ENCODE measurements at places on chromosomes 13 and 19.

DNA sequence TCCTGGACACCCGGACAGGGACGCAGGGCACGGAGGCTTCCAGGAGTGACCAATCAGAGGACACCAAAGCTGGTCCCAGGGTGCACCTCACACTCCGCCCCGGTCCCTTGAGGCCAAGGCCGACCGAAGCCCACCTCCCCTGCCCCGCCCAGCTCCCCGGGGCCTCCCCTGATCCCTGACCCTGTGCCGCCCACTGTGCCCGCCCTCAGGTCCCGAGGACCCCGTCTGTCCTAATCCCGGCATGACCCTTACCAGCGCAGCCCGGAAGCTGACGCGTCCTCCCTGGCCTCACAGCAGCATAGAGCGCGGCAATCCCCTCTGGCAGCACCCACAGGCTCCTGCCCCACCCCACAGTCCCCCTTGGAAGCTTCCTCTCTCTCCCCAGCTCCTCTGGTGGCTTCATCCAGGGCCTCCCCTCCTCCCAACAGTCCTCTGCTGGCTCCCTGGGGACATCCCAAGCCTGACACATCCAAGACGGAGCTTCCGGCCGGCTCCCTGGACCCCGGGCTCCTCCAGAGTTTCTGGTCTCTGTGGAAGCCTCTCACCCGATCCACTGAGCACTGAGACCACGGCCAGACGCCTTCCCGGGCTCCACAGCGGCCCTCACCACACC is 7.4 kb upstream of the CDC34 start:
- DNase-seq = no peak

DNA sequence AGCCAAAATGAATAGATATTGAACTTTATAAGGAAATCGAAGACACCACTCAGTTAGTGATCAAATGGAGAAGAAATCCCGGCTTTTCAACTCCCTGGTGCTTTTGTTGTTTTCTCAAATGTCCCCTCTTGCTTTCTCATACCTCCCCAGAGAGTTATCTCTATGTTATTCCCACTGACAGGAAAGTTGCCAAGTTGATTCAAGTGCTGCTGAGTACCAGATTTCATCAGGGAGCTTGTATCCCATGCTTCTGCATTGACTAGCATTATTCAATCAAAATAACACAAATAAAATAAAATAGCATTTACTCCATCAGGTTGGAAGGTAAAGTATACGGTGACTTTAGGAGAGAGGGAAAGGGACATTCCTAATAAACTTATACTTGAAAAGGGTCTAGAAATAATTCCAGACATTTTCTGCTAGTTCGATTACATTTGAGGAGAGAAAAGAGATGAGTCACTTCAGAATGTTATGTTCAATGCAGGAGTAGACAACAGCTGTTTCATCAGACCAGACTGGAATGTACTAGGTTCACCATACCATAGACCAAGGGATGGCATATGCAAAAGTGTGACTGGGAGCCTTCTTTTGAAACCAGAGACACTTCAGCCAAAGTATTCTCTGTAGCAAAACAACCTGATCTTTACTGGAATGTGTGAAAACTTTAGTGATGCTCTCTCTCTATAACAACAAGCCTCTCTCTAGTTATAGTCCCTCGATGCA is 397.8 kb downstream of the FGF14 start:
- DNase-seq = no peak

- no peak for DNase-seq
Measured at GRCh38 chr19:44708940-44709339, 10.0 kb downstream of the CEACAM16 start.

- peak; percentile 54 for DNase-seq
Measured at GRCh38 chr19:16338470-16339360, 14.1 kb downstream of the KLF2 start.

DNA sequence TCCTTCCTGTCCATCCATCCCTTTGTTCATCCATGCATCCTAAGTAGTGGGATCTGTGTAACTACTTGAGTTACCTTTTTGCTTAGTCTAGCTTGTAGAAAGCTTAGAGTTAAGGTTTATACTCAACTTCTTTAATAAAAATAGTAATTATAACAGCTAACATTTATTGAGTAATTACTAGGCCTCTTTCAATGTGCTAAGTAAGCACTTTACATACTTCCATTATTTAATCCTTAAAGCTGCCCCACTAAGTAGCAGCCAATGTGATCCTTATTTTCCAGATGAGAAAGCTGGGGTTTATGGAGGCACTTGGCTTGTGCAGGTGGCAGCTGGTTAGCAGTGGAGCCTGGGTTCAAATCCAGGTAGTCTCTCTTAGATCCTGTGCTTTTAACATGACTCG is 182.9 kb downstream of the FGF9 start:
- no peak for DNase-seq

- DNase-seq = no peak
Measured at GRCh38 chr13:111482806-111483620, 162.6 kb downstream of the TEX29 start.

DNA sequence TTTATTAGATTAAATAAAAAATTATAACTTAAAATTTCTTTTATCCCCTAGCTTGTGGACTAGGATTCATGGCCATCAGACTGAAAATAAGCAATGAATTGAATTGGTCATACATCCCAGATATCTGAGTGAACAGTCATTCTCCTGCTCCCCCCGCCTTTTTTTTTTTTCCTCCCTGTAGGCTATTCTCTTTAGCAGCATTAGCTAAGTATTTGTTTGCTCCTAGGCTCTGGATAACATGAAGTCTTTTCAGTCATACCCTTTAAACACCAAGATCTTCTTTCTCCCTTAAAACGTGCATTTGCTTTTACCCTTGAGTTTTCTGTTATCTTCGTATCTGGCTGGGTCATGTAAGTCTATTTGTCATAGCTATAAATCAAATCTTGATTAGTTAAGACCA is 866.7 kb upstream of the SPRY2 start:
- no peak for DNase-seq

- DNase-seq = no peak
Measured at GRCh38 chr13:26053418-26053980, 1.7 kb upstream of the SHISA2 start.

GRCh38 chr19:646779-647565 is 7.3 kb downstream of the FGF22 start:
- no peak for DNase-seq

- peak; percentile 20 for DNase-seq
Measured at GRCh38 chr19:56253737-56254136, 18.8 kb upstream of the EDDM13 start.

GRCh38 chr13:31330236-31330635 is 130.5 kb downstream of the B3GLCT start:
- DNase-seq = no peak

GRCh38 chr13:90008707-90009149 is 1338.8 kb upstream of the MIR17HG start:
- DNase-seq = no peak

DNA sequence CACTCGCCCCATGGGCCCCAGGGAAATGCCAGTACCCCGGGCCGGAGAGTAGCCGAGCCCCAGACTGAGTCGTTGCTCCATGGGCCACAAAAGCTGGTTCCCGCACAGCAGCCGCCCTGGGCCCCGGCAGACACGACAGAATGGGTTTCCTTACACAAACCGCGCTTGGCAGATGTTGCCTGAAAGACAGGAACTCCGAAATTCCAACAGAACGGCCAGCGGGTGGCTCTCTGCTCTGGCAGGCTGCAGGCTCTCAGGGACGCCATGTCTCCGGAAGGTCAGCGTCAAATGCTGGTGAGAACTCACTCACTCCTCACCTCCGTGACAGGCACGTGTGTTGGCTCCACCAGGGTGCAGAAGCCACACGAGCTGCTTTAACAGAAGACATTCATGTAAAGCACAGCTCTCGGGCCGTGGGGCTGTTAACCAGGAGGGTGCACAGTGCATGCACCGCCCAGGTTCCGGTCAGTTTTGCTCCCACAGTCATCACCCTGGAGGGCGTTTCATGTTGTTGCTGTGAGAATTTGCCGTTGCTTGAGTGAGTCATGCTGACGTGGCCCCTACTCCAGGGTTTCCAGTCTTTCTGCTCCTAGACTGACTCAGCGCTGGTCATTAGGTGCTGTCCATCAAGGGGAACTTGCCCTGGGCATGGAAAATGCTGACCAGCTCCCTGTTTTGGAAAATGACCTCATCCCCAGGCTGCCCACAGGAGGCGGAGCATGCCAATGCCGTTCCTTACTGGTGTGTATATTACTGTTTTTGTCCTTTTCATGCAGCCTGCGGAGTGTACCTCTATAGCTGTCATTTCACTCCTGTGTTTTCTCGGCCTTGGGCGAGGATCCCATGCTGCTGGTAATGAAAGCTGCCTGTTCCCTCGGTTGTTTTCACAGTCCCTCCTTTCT is 44.8 kb downstream of the ANKRD10 start:
- no peak for DNase-seq

GRCh38 chr13:106042996-106043581 is 492.4 kb downstream of the EFNB2 start:
- no peak for DNase-seq

DNA sequence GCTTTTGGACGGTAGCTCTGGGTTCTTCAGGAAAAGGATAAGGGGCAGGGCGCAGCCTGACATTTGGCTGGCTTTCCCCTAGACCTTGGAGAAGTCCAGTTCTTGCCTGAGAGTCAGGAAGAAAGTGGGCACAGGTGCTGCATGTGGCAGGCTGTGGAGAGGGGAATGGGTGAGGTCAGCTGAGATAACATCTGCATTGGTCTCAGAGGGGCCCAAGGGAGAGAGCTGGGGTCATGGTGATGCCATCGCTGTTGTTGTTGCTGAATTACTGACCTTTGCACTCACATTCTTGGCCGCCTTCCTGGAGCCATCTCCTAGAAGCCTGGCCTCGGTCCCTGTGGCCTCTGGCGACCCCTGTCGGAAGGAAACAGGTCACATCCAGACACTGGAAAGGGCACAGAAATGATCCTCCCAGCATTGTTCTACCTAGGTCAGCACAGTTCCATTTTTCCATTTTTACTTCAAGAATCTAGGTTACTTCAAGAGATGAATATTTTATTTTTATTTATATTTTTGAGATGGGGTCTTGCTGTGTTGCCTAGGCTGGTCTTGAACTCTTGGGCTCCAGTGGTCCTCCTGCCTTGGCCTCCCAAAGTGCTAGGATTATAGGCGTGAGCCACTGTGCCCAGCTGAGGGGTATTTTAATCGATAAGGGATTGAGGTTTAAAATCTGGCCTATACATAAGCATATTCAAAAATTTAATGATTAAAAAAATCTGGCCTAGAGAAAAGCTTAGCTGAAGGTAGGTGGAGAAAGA is 6.5 kb upstream of the LIPE start:
- peak; percentile 68 for DNase-seq

DNA sequence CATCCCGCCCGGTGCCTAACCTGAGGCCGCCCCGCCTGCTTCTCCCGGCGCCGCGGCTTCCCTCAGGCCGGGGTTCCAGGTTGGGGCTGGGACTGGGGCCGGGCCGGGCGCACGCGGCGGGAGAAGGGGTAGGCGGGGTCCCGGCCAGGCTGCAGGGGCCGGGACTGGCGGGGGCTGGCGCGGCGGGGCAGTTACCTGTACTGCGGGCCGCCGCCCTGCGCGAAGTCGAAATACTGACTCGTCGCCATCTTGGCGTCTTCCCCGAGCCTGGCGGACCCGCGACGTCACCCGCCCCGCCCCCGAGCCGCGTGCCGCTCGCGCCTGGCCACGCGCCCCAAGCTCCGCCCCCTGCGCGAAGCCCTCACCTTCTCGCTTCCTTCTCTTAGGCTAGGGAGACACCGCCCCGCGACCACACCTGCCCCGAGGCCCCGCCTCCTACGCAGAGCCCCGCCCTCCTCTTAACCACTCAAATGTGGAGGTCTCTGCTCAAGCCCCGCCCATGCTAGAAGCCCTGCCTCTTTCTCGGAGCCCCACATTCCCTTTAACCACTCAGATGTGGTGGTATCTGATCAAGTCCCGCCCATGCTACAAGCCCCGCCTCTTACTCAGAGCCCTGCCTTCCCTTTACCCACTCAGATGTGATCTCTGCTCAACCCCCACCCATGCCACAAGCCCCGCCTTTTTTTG is at the start of gene ZFR2:
Gene ZFR2 (minus strand): TSS at position 269 of the 687 bp plus-strand sequence. CDS start 21 bp downstream, at position 248.
- DNase-seq = peak; percentile 4

GRCh38 chr19:45351401-45351952 is 10.9 kb downstream of the KLC3 start:
- DNase-seq = no peak

DNA sequence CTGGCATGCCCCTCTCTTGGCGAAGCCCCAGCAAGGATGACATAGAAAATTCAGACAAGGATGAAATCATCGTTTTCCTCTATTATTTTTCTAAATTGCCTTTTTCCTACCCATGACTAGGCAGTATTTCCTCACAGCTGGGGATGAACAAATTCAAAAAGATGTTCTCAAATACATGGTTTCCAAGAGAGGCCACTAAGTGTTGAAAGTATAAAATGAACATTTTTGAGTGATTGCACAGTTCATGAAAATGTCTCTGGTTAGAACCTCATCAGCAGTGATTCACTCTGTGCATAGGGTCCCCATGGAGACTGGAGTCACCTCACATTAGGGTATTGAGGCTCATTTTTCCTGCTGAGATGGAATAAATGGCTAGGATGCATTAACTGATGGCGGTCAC is 373.7 kb downstream of the DNAJC15 start:
- no peak for DNase-seq

GRCh38 chr19:42571116-42571515 is 23.6 kb downstream of the CEACAM8 start:
- no peak for DNase-seq

DNA sequence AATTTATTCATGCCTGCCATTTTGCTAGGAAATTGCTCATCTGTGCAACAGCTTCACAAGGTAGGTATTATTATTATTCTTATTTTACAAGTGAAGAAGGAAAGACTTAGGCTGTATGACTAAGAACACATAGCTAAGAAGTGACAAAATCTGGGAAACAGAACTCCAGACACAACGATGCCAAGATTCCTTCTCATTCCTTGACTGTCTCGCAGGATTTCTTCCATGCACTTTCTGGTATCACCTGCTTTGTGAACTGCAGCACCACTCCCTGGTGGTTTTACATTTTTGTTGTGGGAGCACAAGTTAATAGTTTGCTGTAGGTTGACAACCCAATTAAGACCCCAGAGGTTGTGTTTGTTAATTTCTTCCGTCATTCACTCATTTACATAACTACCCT is 188.5 kb downstream of the LACC1 start:
- no peak for DNase-seq

- no peak for DNase-seq
Measured at GRCh38 chr13:46386392-46387063, 524 bp downstream of the RUBCNL start.
